ENCODE measurements at places on chromosomes 6 and 20.

DNA sequence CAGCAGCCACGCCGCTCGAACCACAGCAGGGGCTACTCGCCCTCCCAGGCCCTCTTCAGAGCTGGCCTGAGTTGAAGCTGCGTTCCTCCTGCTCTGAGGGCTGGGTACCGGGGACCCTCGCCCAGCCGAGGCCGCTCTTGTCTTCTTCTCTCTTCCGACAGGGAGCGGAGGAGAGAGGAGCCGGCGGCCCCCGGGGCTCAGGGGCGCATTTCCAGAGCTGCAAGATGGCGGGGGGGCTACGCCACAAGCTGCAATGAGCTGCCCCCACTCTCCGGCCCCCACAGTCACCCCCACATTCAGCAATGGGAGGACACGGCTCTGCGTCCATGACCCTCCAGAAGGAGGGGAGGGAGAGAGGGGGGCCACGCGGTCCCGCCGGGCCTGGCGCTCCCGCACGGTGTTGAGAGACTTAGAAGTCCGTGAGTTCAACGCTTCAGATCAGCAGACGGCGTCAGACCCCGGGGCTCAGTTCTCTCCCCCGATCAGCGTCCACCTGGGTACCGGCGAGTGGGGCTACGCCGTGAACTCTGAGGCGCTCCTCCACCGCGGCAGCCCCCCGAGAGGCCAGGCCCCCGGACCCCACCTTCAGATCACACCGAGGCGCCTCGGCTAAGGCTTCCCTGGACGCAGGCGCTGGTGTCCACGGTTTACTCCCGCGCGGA lies 31.6 kb downstream of the SLC2A4RG start:
- no peak for DNase-seq

GRCh38 chr6:127366282-127367022 lies 23.0 kb upstream of the ECHDC1 start:
- DNase-seq, result no peak

- no peak for DNase-seq
These were observed 18.9 kb upstream of the SYNJ2 start for GRCh38 chr6:157962601-157963302.

DNA sequence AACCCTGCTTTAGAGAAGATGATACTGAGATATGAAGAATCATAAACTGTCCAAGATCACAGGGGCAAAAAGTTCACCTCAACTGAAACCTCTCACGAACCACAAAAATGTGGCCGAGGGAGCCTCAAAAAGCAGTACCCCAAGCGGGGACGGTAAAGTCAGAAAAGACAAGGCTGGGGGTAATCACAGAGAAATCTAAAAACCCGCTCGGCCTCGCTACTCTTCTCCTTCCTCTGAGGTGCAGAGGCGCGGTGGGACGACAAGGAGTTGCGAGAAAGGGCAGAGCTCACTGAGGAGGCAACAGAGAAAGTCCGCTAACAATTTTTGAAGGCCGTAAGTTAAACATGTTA lies 356 bp upstream of the IRAK1BP1 start:
- DNase-seq, result no peak

DNA sequence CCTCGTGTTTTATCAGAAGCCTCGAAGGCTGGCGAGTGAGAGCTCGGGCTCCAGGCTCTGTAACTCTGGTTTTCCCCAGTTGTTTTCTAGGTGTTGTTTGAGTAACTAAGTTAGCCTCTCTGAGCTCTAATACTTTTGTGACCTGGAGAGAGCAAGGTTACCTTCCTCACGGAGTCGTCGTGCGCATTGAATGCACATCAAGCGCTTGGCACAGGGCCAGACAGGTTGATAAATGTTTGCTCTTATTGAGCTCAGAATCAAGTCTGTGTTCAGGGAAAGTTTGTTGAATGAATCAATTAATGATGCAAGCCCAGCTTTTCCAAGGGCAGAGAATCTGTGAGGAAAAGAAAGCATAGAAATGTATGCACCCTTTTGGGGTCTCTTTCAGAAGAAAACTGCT lies 33.5 kb downstream of the EDN3 start:
- no peak for DNase-seq

- no peak for DNase-seq
These were observed 28.7 kb downstream of the ECT2L start for GRCh38 chr6:138824482-138825144.

- no peak for DNase-seq
These were observed 650.0 kb downstream of the KIF16B start for GRCh38 chr20:15923030-15923776.

- no peak for DNase-seq
These were observed at the start of gene TAGAP for GRCh38 chr6:159044899-159045727. TAGAP (minus strand) TSS chr6:159044991; CDS start chr6:159044146, 845 bp downstream.

GRCh38 chr6:92559611-92560010 lies 859.7 kb downstream of the EPHA7 start:
- no peak for DNase-seq

- DNase-seq, result no peak
These were observed 158.0 kb upstream of the TCF21 start for GRCh38 chr6:133730881-133731280.

DNA sequence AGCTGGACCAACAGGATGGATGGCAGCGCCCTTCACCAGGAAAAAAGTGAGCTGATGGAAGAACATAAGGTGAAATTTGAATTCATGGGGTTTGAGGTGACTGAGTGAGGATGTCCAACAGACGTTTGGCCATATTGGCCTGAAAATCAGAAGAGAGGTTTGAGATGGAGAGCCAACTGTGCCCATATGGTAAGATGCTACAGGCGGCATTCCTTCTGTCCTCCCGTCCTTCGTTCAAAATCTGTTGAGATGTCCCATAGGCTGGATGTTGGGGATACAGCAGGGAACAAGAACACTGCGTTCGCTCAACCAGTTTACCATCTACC lies 468 bp upstream of the CMTR1 start:
- no peak for DNase-seq

GRCh38 chr6:36378936-36379335 lies 8.5 kb downstream of the ETV7 start:
- no peak for DNase-seq

GRCh38 chr20:58645412-58645968 lies 5.6 kb upstream of the STX16 start:
- DNase-seq, result no peak

- no peak for DNase-seq
These were observed 137.9 kb upstream of the EXOC2 start for GRCh38 chr6:830667-831327.

DNA sequence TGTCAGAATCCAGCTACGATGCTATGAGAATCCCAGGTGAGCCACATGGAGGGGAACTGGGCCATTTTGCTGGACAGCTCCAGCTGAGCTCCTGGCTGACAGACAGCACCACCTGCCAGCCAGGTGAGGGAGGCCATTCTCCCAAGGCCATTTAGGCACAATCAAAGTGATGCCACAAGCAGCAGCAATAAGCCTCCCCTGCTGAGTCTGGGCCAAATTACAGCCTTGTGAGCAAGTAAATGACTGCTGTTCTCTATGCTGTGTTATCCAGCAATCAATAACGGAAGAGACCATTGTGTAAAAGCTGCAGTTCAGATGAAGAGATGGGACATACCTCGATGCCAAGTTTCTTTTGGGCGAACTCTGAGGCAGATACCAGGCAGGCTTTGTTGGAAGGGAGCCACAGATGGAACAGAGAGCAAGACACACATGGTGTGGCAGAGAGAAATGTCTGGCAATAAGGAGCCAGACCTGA lies 14.0 kb upstream of the SCGN start:
- DNase-seq, result no peak

GRCh38 chr20:62999580-62999979 lies 7.2 kb downstream of the BHLHE23 start:
- DNase-seq, result no peak

- DNase-seq, result no peak
These were observed 203.0 kb upstream of the PCSK2 start for GRCh38 chr20:17023806-17024205.

DNA sequence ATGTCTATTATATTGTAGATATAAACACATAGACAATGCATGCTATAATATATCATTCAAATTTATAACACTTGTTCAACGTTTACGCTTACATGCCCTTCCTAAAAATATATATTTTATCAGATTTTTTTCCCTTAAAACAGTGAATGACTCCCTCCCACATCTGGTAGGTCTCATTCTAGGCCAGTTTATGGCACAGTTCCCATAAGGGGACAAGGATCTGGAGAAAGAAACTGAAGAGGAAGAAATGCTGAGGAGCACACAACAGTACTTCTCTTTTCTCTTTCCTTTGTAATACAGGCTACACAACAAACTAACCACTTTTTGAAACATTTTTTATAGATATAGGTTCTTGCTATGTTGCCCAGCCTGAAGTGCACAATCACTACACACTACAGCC lies 48.6 kb upstream of the RCAN2 start:
- DNase-seq, result no peak

GRCh38 chr20:33826270-33826897 lies 15.2 kb downstream of the CHMP4B start:
- no peak for DNase-seq

DNA sequence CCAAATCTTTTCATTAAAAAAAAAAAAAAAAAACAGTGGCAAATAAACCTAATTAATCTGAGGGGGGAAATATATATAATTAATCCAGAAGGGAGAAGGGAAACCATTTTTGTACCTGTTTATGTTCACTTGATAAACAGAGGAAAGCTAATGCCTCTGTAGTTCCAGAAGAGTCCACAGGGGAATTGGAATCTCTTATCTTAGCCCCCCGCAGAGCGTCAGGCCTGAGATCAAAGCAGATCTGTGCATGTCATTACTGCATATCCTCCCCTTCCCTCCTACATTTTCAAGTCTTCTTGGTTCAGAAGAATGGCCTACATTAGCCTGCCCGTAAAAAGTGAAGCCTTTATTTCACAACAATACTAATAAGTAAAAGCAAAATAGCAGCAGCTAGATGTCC lies 157.2 kb downstream of the PTPRT start:
- no peak for DNase-seq

DNA sequence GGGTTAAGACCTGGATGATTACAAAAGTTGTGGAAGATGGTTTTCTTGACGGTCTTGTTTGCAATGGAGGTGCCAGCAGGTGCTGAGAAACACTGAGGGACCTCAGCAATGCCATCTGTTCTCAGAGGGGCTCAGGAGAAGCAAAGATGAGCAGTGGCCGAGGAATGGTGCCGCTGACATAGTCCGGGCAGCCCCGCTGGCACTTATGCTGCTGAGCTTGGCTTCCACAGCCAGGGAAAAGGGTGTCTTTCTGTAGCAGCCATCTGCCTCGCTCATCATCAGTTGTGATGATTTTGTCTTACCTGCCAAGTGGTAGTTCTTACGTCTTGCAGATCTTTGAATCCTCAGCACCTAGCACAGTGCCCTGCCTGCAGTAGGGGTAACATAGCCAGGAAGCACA lies 55.7 kb downstream of the PPP1R14C start:
- DNase-seq, result no peak

GRCh38 chr20:34922654-34923381 lies 32.8 kb downstream of the GSS start:
- DNase-seq, result no peak

DNA sequence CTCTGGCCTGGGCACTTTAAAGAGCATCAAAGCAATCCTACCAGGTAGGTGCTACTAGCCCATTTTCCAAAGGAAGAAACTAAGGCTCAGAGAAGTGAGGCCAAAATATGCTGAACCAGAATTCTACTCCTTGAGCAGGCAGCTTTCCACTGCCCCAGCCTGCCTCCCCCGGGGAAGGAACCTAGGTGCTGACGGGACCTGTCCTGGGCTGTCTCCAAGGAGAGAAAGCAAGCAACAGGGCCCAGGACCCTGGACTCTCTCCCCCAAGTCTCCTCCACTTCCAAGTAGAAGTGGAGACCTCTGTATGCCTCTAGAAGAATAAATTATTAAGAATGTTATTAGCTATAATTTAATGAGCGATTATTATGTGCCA lies 159.5 kb downstream of the MRPL14 start:
- no peak for DNase-seq

DNA sequence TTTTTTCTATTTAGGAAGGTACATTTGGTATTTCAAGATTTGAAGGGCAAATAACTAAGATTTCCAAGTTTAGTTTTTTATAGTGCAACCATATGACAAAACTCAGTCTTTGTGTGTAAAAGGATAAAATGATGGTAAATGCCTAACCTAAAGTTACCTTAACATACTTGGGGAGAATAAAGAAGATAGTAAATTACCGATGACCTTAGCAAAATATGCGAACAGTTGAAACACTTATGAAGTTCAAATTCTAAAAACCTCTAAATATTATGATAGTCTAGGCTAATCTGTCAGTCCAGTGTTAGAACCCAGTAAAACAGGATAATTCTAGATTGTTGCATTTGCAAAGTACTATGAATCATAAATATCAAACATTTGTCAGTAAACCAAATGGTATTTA lies 127.5 kb downstream of the PTCHD4 start:
- no peak for DNase-seq

DNA sequence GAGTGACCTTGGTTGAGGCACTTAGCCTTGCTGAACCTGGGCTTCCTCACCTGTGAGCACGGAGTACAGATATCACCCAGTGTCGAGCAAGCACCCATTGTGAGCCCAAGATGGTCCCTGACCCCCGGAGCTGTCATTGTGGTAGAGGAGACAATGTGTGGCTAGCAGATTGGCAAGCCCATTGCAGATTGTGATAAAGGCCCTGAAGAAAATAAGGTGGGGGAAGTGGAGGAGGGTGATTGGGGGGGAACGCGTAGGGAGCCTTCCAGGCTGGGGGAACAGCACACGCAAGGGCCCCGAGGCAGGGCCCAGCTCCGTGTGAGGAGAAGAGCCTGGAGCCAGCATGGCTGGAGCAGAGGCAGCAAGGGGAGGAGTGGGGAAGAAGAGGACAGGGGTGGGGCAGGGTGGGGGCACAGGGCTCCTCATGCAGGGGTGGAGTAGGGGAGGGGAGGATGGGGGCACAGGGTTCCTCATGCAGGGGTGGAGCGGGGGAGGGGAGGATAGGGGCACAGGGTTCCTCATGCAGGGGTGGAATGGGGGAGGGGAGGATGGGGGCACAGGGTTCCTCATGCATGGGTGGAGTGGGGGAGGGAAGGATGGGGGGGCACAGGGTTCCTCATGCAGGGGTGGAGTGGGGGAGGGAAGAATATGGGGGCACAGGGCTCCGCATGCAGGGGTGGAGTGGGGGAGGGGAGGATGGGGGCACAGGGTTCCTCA lies 7.0 kb downstream of the CEBPB start:
- DNase-seq, result no peak

- DNase-seq, result no peak
These were observed 5.8 kb upstream of the HEY2 start for GRCh38 chr6:125743604-125744003.

DNA sequence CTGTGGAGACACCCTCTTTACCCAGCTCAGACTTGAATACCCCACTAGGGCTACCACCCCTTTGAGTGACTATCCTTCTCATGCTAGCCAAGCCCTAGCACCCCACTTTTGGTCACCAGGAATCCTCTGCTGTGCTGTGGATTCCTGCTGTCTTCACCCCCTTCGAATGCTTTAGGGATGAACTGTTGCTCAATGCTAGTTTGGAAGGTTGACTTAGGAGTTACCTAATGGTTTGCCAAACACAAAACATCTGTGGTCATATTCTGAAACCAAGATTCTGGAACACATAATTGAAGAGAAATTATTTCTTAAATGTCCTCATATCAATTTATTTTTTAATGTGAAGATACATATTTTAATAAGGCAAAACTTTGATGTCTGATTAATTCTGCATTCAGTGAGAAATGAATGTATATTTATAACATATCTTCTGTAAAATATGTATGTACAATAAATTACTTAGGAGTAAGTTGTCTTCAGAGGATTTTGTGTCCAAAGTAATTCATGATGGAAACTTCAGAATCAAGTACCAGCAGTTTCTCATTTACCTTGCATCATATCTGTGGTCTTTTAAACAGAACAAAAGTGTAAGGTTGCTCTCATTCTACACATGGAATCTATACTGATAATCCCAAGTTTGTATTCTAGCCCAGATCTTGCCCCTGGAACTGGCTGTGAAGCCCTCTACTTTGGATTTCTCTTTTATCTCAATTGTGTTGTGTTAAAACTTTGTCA lies 46.9 kb downstream of the TMEM200A start:
- DNase-seq, result no peak

All from nucleus accumbens (tissue), 56 donors.